ENCODE measurements at places on chromosomes 12 and 14. TPM values are rescaled to one million over a fixed set of nuclear protein-coding genes. Genes with fewer than 3 reads are reported as not detected.

The FBRSL1 gene
- total RNA-seq = 11.6 TPM

The SERPINA6 gene
- not detected for total RNA-seq

The TPCN1 gene
- total RNA-seq = 14.1 TPM

The ARHGEF40 gene
- total RNA-seq = 4.5 TPM

The ZNF385A gene
- total RNA-seq = 3.1 TPM

The SLC10A1 gene
- total RNA-seq = not detected

The CMTM5 gene
- total RNA-seq = not detected

The DNAJC22 gene
- total RNA-seq = 0.98 TPM

The CABP1 gene
- not detected for total RNA-seq

The KRT6C gene
- total RNA-seq = not detected

The GYS2 gene
- not detected for total RNA-seq

The SERPINA9 gene
- total RNA-seq = not detected

The SIX6 gene
- total RNA-seq = not detected

The GMPR2 gene
- total RNA-seq = 66.4 TPM

The EML5 gene
- 0.13 TPM for total RNA-seq

The SMCO2 gene
- not detected for total RNA-seq

The GRIN2B gene
- total RNA-seq = not detected

The NFE2 gene
- total RNA-seq = not detected

The CIROP gene
- not detected for total RNA-seq

The MYL2 gene
- total RNA-seq = 5.0 TPM

The RPGRIP1 gene
- 0.05 TPM for total RNA-seq

The TMEM132D gene
- not detected for total RNA-seq

The CD69 gene
- 0.25 TPM for total RNA-seq

The CELA1 gene
- not detected for total RNA-seq

The TAPBPL gene
- total RNA-seq = 17.1 TPM

The DDIT3 gene
- total RNA-seq = 15.1 TPM

The IL22 gene
- total RNA-seq = not detected

The DEPDC4 gene
- total RNA-seq = 0.39 TPM

Data from mammary microvascular endothelial cell (primary cell).